ENCODE measurements at places on chromosomes 3 and 15.

- no peak for DNase-seq
Observed at GRCh38 chr3:101391413-101391950, 71.1 kb upstream of the IMPG2 start.

DNA sequence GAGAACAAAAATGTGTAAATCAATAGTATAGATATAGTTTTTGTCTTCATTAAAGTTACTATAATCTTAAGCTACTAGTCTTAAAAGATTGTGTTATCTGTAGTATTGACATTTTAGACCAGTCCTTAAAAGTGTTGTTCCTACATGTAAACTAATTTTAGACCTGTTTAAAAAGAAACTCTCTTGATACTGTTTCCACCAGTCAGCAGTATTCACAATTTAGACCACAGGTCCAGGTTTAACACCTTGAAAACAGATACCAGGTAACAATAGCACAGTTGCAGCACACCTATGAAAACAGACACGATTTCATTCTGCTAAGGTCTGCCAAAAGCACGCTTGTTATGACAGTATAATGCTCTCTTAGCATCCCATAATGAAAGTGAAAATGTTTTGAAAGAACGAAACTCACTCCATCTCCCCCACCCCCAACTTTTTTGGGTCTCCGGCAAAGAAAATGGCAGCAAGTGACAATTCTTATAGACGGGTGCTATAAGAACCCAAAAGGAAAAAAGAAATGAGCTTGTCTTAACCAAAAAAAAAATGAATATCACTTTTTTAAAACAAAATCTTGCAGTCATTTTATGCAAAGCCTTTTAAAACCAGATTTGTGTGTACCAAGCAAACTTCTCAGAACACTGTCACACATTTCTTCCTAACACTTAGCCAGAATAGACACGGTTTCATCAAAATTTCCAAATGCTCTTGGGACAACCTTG, 1.6 kb downstream of the EIF4E3 start:
- peak; percentile 58 for DNase-seq

DNA sequence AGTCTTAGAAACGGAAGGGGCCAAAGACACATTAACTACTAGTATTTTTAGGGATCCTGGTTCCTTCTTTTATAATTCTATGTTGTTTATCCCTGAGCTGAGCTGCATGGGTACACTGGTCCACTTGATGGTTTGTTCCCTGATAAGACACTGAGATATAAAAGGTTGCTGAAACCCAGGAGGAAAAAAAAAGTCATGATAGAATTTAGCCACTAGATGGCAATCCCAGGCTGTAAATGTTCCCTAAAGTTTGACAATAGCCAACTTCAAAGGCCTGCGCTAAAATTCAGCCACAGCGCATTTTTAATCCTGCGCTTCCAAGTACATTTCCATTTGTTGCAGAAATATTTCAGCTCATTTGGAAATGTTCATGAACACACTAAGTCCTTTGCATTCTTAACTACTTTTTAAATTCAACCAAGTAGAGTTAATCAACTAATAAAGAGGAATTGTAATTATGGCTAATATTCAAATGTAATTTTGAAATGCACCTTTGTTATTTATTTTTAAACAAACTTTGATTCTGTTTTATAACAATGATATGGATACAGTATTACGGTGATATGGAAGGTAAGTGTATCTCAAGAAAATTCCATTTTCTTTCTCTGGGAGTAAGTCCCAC, 249.3 kb upstream of the FEZF2 start:
- DNase-seq: no peak

DNA sequence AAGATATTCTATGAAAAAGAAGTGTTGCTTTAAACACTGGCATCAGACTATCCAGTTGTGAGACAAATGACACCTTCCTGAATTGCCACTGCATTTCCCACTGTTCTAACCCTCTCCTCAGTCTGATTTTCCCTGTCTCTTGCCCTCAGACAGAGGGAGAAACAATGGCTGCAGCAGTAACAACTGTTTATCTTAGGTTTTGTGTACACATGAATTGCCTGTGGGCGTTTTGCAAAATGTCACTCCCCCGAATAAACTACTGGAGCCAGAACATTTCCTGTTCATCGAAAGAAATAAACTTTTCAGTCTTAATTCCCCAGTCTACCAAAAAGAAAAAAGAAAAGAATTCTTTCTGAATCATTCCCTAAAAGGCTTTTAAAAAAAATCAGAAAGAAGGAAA, 155.1 kb downstream of the MAGI1 start:
- DNase-seq: no peak

DNA sequence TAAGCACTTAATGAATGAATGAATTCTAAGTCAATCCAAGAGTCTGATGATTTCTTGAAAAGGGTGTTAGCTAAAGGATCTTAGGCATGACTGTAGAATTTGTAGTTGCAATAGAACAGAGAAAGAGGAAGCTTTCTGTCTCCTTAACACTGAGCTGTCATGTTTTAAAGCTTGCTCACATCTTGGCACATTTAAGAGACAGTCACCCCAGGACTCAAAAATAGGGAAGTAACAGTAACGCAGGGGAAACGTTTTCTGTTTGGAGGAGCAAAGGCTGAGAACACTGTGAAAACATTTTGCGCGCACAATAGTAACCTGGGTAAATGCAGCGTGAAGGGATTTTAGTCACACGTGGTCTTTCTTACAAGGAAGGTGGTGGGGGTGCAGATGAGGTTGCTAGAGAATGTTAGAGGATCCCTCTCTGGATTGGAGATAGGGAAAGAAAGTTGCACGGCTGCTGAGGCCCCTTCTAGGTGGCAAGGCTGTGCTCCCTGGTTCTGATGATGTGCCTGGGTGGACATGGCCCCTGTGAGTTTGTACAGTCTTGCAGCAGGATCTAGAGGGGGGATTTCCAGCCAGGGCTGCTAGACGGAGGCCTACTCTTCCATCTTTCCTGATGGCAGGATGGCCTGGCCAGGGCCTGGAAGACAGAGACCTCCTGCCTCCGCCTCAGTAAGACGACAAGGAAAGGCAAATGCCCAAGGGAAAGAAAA, 12.0 kb downstream of the STARD5 start:
- DNase-seq: no peak

DNA sequence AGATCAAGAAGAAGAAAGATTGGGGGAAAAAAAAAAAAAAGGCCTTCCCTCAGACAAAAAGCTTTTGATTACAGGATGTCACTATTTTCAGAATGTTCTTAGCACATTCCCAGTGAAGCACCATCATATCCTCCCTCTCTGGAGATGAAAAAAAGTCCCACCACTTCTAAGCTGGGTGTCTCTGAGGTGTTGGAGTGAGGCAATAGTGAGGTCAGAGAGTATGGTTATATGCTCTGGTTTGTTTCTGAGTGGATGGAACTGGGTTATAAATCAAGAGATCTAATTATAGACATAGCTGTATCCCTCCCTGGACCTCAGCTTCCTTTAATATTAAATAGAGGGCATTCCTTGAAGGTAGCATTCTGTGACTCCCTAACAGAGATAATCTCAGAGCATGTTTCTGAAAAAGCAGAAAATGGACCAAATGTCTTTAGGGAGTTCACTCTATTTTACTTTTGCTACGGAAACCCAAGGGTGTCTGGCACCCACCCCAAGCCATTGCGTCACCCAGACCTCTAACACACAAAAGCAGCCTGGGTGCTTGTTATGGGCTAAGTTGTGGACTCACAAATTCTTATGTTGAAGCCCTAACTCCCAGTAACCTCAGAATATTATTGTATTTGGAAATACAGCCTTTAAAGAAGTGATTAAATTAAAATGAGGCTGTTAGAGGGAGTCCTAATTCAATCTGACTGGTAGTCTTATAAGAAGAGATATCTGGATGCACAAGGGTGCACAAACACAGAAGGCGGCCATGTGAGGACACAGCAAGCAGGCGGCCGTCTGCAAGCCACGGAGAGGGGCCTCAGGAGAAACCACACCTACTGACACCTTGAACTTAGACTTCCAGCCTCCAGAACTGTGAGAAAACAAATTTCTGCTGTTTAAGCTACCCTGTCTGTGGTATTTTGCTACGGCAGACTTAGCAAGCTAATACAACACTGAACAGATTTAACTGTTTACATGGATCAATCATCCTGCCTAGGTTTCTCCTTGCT, 81.5 kb downstream of the MB21D2 start:
- DNase-seq: no peak

- no peak for DNase-seq
Observed at GRCh38 chr15:71121442-71121841, 6.2 kb downstream of the THSD4 start.
